ENCODE measurements at places on chromosomes 3 and 15. TPM values are rescaled to one million over a fixed set of nuclear protein-coding genes. Genes with fewer than 3 reads are reported as not detected.
A peak's percentile ranks its signal among the peaks of the same experiment; 100 is the strongest.

DNA sequence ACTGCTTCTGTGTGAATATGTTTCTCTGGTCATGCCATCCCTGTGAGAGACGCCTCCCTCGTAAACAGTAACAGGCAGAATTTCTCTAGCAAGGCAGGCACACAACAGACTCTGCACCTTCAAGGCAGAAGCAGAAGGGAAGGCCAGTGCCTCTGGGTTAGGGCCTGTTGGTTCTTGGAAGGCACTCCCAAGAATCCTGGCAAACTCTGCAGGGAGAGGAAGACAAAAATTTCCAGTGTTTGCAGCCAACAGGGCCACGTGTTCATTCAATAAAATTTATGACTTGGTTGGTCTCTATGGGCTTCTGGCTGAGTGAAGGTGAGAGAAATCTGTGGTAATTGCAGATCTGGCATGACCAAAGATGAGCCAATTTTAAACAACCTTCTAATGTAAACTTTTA lies 39.3 kb downstream of the NFKBIZ start:
- no peak for DNase-seq

DNA sequence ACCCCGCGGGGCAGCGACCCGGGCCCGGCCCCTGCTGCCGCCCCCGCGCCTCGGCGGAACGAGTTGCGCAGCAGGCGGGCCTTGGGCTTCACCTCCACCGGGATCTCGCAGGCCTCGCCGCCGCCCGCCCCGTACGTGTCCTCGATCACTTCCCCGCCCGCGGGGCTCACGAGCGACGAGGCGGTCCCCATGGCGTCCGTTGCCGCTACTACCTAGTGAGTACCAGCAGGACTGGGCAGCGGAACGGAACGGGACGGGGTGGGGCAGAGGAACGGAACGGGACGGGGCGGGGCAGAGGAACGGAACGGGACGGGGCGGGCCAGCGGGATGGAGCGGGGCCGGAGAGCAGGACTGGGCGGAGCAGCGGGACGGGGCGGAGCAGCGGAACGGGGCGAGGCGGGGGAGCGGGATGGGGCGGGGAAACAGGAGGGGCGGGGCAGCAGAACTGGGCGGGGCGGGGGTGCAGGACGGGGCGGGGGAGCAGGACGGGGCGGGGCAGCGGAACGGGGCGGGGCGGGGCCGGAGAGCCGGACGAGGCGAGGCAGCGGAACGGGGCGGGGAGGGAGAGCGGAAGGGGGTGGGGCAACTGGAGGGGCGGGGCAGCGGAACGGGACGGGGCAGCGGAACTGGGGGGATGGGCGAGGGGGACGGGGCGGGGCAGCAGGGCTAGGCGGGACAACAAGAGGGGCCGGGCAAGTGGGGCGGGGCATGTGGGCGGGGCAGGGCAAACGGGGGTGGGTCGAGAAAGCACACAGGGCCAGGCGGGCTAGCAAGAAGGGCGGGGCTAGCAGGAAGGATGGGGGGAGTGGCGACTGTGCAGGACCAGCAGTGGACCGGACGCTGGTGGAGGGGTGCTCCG lies at the start of gene NPHP3:
Gene NPHP3 (minus strand): TSS at position 245 of the 859 bp plus-strand sequence. CDS start 54 bp downstream, at position 191.
- peak; percentile 93 for DNase-seq

GRCh38 chr3:167409611-167410010 lies 29.5 kb upstream of the ZBBX start:
- DNase-seq, result no peak

DNA sequence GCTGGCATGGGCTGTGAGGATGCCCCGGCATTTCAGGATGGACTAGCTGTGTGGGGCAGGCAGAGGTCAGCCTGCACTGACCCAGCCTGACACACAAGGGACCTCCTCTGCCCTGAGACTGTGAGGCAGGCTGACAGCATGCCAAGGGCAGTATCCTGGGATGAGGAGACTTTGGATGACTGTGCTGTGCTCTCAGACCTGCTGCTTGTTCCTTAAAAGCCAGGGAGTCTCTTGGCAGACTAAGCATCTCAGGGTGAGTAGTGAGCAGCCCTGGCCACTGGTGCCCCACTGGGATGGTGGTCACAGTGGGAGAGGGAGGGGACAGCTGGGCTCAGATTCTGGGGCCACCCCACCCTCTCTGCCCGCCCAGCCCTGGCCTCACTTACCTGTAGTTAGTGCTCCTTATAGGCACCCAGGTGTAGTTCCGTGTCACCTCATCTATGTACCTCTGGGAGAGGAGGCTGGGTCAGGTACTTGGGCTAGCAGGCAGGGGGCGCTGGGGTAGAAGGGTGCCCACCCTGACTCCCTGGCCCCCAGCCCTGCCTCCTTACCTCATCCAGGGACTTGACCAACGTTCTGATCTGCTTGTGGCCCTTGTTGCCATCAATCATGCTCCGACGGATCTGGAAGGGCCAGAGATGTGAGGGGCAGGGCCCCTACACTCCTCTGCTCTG lies 16.1 kb upstream of the TMEM115 start:
- DNase-seq, result no peak

DNA sequence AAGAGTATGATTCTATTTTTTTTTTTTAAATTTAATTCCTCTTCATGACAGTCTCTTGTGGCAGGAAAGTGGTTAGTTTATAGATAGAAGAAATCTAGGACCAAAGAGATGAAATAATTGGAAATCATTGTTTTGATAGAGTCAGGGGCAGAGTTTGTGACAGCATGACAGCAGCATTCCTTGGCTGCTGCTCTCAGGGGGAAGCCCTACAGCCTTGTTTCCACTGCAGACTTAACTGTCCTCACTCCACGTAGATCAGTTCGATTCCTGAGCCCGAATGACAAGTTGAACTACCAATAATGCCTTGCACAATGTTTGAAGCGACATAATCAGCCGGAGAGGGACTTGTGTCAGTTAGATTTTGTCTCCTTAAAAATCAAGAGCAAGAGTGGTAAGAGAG lies 189.0 kb upstream of the ICE2 start:
- DNase-seq, result no peak

DNA sequence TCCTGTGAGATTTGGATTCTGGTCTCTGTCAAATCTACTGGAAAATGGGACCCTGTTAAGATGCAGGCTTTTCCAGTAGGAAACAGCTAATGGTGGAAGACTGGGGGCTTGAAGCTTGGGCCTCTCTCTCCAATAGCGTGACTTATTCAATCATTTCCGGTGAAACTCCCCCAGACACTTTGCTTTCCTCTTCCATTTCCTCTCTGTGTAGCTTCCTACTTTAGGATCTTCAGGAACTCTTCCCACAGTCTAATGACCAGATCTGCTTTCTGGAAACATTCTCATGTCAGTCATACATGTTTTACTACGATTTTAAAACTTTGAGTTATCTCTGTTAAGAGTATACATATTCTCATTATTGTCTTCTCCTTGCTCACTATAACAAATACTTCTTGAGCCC lies 28.0 kb upstream of the TPRG1 start:
- DNase-seq, result no peak

DNA sequence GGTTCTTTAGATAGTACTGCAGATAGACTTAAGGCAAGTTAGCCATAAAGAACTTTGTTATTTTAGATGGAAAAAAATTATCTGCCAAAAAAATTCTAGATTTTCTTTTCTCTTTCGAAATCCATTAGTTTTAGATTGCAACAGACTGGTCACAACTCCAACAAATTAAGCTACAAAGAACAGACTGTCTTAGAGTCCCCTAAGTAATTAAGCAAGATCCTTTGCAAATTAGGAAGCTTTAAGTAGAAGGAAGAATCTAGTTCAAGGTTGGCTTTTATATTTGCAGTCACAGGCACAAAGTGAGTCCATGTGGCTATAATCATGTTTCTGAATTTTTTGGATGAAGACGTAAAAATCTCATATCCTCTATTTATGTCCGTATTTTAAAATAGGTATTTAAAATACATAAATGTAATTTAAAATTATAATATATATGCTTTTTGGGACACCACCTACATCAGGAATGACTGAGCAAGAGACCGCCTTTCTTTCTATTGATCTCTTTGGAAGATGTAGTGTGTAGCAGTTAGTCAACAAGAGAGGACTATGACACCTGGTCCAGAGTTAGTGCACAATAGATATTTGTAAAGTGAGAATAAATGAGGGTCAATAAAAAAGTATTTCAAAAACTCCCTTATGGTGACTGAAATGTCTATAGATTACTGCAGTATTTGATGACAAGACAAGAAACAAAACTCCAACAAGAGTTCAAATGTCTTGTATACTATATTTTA lies 34.4 kb downstream of the TMEM45A start:
- DNase-seq, result no peak

GRCh38 chr3:106814231-106814630 lies 563.0 kb upstream of the CCDC54 start:
- DNase-seq, result no peak

DNA sequence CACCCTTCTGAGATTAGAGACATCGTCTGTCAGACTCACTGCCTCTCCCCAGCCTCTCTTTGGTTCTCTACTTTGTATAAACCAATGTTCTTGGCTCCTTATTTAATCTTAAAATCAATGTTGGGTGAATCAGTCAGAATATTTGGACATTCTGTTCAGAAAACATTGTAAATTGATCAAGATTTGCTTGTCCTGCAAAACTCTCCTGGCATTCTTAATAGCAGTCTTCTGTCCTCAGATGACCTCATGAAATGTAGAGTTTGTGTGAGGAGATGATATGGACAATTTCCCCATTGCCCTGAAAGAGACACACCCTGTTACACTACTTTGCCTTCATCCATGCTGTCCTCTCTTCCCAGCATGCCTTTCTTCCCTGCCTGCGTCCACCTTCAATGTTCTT lies 33.6 kb downstream of the CD200R1L start:
- no peak for DNase-seq

DNA sequence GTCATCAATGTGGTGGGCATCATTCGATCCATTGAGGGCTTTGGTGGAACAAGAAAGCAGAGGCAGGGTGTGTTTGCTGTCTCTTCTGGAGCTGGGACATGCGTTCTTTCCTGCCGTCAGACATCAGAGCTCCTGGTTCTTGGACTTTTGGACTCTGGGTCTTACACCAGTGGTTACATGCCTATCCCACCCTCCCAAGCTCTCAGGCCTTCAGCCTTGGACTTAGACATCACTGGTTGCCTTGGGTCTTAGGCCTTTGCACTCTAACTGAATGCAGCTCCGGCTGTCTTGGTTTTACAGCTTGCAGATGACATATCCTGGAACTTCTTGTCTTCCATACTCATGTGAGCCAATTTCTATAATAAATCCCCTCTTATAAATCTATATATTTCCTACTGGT lies 8.1 kb upstream of the MASP1 start:
- DNase-seq, result no peak

DNA sequence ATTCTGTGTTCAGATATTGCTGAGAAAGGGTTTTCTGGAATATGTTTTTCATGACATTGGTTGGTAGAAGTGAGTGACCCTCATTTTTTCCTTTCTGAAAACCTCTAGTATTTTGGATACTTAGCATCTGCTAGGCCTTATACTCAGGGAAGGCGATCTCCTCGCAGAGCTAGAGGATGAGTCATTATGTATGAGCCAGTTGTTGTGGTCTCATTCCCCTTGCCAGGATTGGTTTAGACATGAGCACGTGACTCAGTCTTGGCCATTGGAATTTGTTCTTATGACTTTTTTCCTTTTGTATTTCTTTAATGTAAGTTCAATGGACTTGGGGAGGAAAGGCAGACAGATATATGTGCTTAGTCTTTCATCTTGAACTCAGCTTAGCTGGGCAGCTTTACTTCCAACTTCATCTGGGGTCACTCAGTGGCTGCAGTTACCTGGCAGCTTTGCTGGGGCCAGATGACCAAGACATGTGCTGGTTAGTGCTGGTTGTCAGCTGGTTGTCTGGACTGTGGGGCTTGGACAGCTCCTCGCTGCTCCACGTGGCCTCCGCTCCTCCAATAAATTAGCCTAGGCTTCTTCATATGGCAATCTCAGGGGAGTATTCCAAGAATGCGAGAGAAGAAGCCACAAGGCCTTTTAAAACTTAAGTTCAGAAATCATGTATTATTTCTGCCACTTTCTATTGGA lies 207.5 kb downstream of the IL20RB start:
- no peak for DNase-seq

DNA sequence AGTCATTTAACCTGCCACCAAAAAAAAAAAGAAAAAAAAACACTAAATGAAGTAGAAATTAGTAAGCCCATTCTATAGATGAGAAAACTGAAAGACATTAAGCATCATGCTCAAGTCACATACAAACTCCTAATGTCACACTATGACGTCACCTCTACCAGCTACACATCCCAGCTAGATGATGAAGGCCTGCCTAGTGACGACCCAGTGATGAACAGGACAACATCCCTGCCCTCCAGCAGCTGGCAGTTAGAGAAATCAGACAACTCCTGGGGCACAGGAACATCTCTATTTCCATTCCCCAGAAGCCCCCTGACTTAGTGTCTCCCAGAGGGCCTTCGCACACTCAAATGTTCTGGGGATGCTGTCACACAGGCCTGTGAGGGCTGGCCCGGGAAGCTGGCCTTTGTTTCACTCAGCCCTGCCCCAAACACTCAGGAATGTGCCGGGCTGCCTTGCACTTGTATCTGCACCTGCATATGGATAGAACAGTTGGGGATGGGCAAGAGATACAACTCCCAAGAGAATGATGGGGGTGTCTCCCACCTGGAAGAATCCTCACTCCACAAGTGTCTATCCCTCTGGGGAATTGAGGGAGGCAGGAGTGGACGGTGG lies 7.0 kb upstream of the HAPLN3 start:
- DNase-seq, result no peak

DNA sequence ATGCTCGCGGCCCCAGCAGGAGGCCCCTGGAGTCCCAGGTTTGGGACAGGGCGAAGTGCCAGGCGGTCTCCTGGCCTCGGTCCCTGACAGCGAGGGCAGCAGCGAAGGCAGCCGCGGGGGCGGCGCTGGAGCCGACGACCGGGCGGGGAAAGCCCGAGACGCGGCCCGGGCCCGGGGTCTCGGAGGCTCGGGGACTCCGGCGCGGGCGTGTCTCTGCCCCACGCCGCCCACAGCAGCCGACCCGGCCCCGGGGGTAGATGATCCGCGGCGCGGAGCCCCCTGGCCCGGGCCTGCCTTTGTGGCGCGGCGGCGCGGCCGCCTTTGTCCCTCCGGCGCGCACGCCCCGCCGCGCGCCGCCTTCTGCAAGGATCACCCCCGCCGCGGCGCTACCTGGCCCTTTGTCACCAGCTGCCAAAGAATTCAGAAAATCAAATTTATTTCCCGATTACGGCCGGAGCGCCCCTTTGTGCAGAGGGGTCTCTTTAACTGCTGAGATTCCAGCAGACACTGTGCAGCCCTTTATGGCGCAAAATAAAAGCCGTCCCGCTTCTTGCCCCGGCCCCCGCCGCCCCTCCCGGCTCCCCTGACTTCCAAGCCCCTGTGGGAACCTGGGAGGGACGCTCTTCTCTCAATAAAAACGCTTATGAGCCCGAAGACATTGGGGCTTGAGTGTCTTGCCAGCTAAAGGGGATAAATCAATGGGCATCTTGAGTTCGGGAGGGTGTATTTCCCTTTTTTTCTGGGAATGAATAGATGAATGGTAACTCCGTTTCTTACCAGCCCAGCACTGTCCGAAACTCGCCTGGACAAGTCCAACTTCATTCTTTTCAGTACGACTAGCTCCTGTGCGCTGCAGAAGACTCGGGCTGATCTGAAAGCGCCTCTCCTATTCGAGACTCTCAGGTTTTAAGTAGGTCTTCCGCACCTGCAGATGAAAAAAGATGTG lies 68.4 kb downstream of the HES1 start:
- peak; percentile 15 for DNase-seq

ADAMTS9 gene
- 53.8 TPM for total RNA-seq

ILDR1 gene
- 5.4 TPM for total RNA-seq

ERICH6 gene
- not detected for total RNA-seq

TRIM42 gene
- not detected for total RNA-seq

HACD2 gene
- 54.4 TPM for total RNA-seq

SELENOT gene
- total RNA-seq, result 69.0 TPM

ASTE1 gene
- 7.7 TPM for total RNA-seq

XCR1 gene
- not detected for total RNA-seq

STRIT1 gene
- total RNA-seq, result not detected

CAPN3 gene
- 3.7 TPM for total RNA-seq

ZBBX gene
- 3.4 TPM for total RNA-seq

Data from progenitor cell of endocrine pancreas (in vitro differentiated cells).